Stimulated activated CD8-positive, alpha-beta memory T cell treated with anti-CD3 and anti-CD28 coated beads, Interleukin-7, amount 100 ng/mL, for 1 hour (primary cell): ENCODE measurements at places on chromosomes 13 and 19.

DNA sequence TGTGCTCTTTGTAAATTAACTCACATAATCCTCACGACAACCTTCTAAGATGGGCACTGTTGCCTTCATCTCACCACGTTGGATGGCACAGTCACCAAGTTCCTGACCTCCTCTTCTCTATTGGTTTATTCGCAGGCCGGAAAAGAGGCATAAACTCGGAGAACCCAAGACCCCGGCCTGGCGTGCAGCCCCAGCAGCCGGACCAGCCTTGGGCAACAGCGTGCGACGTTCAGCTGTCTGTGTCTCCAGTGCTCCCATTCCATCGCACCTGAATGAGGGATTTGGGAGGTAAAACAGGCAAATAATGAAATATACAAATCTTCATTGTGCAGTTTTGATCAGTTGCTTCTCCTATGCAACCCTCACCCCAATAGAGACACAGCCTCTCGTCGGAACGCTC lies 34.5 kb upstream of the GAS6 start:
- no peak for DNase-seq

- DNase-seq: no peak
Measured at GRCh38 chr13:100790405-100790804, 115.8 kb upstream of the TMTC4 start.

DNA sequence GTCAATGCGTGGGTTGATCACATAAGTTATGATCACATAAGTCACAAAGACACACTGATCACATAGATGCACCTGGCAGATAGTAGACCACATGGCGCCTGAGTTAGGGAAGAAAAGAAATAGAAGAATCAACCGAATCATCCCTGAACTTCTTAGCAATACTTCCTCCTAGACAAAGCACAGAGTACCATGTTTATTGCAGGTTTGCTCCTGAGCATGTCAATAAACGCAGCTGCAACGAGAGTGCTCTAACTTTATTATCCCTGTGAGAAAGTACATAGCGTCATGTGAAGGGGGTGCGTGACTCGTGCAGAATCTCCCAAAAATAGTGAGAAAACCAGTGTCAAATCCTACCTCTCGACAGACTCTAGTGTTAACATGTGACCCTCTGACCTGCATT lies 17.3 kb downstream of the NCR1 start:
- no peak for DNase-seq

- no peak for DNase-seq
Measured at GRCh38 chr13:44063881-44064280, 184.2 kb downstream of the LACC1 start.

- DNase-seq: peak; percentile 72
Measured at GRCh38 chr19:49301165-49301865, 23.7 kb downstream of the SLC6A16 start.

- DNase-seq: no peak
Measured at GRCh38 chr13:82664183-82664582, 1218.1 kb downstream of the SLITRK1 start.

DNA sequence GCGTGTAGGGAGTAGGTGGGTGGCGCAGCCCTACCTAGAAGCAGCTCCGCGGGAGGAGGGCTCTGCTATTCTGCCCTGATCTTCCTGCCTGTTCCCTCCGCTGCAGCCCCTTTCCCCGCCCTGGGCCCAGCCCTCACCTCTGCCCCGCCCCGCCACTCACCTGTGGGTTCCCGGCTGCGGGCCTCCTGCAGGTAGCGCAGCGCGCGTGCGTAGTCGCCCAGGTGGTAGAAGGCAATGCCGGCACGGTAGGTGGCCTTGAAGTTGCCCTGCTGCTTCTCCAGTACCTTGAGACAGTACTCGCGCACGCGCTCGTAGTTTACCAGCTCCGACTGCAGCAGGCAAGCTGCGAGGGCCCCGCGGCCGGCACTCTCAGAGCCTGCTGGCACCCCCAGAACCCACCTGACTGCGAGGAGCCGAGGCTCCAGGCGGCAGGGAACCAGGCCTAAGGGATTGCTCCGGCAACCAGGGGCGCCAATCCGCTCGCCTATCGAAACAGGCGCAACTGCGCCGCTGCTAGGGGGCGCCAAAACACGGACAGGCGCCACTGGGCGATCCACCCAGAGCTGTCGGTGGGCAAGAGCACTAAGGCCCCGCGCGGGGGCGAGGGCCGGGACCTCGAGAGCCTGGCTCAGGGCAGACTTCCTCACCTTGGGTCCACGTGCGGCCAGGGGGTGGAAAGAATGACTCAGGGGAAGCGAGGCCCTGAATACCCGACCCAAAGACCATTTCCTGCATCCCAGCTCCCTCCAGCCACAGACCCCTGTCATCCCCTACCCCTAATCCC lies 965 bp downstream of the TTC9B start:
- DNase-seq: no peak

DNA sequence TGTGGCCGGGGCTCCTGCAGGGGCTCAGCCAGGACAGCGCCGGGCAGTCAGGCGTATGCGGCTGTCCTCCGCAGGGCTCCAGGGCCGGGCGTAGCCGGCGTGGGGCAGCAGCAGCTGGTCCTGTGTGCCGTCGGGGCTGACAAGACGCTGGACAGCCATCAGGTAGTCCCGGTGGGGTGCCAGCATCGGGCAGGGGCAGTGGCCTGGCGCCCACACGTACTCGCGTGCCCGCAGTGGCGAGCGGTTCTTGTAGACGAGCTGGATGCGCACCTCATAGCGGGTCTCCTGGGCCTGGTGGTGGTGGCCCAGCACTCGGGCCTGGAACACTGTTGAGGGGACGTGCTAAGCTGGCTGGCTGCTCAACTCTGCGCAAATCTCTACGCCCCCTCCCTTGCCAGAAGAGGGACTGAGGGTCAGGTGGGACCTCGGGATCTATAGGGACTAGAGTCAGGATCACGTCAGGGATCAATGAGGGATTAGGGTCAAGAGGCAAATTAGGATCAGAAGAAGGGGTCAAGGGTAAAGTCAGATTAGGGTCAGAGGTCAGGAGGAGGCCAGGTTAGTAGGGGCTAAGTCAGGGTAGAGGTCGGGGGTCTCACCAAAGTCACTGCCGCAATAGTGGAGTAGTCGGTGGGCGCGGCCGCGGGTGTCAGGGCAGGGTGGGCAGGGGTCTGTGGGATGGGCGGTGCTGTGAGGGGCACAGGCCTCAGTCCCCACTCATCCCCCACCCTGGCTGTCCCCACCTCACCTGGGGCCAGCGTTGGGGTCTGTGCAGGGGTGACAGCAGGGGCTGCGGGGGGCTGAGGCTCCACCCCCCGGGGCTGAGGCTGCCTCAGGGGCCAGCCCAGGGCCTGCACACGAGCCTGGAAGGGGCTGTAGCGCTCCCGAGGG lies 6.6 kb downstream of the ADAMTSL5 start:
- DNase-seq: no peak

DNA sequence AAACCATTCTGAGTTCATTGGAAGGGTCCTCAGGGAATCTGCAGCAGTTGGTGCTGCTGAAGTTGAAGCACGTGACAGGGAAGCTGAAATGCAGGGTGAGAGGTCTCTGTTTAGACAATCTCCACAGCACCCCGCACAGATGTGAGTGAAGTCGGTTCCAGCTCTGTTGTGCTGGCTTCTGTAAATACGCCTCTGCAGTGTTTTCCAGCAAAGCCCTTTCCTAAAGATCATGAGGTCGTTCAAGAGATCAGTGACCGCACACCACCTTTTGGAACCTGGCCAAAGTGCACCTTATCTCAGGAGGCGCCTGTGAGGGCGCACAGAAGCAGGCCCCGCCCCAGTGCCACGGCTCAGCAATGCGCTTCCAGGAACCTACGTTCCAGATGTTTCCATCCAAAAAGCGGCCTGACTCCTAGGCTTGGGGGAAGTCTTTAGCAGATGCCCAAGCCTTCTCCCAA lies 10.8 kb downstream of the CUL4A start:
- DNase-seq: no peak

GRCh38 chr19:805600-806550 lies 8.6 kb downstream of the PTBP1 start:
- no peak for DNase-seq

DNA sequence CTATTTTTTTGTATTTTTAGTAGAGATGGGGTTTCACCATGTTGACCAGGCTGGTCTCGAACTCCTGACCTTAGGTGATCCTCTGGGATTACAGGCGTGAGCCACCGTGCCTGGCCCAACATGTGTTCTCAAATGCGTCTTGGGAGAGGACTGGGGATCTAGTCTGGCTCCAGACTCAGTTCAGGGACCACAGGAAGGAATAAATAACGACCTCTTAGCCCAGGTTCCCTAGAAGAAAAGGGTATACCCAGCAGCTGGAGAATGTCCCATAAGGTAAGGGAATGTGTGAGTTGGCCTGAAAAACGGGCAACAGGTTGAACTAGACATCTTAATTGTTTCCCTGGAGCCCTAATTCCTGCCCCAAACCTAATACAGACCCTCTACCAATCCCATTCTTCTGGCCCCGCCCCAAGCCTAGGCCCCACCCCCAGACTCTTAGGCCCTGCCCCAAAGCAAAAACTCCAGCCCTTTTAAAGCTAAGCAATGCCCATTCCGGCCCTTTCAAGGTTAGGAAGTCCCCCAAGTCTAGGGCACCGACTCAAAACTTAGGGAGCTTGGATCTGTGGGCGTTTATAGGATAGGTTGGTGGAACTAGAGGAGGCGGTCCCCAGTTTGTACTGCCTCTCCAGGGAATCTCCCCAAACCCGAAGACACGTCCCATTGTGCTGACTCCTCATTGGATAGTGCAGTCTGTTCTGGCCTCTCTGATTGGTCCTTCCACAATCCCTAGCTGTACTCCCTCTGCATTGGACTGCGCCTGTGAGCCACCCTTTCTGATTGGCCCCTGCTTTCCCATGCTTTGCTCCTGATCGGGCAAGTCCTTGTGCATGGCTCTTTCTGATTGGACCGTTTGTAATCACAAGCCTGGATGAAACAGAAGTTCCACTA lies 5.4 kb upstream of the LRFN1 start:
- DNase-seq: no peak

GRCh38 chr19:16135430-16136127 lies 7.9 kb upstream of the HSH2D start:
- no peak for DNase-seq

DNA sequence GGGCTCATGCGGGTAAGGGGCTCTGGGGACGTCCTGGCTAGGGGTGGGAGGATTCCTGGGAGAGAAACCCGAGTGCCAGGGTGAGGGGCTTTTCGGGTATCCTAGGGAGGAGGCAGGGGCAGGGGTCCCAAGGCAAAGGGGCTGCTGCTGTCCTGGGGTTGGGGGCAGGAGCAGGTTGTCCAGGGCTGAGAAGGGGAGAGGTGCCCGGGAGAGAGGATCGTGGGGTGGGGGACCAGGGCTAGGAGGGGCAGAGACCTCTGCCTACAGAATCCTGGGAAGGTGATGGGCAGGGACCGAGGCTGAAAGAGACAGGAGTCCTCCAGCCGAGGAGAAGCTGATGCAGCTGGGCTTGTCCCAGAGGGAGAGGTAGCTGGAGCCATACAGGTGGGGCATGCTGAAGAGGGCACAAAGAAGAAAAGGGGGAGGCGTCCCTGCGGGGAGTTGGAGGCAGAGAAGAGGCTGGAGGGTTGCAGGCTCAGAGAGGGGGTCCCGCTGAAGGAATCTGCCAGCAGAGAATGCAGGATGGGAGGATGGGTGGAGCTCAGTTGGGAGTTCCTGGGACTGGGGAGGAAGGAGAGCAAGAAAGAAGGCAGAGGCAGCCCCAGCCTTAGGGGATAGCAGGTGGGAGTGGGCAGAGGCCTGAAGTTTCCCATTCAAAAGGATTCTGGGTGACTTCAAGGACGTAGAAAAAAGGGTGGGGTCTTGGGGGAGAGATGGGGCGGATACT lies 574 bp downstream of the CYP2S1 start:
- no peak for DNase-seq

DNA sequence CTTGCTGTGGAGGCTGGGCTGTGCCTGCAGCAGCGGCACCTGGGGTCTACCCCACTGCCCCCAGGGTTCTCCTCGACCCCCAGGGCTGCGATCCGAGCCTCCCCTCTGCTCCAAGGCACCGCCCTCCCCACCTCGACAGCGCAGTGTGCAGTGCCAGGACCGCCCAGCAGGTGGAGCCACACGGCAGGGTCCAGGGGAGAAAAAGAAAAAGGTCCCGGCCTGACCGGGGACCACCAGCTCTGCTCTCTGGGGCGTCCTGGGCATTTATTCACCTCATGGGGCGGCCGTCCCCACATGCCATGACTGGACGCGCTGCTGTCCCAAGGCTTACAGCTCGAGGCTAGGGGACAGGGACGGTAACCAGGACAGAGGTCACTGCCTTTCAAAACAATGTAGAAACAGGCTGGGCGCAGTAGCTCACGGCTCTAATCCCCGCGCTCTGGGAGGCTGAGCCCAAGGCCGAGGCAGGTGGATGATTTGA lies 10.6 kb downstream of the REXO1 start:
- no peak for DNase-seq

- DNase-seq: no peak
Measured at GRCh38 chr13:86193281-86193680, 394.1 kb upstream of the SLITRK6 start.

DNA sequence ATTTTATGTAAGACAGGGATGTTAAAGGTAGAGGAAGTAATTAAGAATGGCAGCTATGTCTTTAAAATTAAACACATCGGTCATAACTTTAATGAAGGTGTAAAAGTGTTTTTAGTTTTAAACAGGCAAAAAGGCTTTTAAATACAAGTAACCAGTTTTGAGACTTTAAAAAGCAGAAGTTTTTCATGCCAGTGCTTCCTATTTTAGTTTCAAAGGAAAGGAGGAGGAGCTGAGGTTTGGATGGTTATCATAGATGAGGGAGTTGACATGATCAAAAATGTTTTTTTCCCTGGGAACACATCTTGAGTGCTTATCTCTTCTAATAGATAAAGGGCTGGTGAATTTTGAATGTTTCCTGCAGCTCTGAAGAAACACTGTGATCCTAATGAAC lies 42.9 kb downstream of the LRCH1 start:
- DNase-seq: no peak

DNA sequence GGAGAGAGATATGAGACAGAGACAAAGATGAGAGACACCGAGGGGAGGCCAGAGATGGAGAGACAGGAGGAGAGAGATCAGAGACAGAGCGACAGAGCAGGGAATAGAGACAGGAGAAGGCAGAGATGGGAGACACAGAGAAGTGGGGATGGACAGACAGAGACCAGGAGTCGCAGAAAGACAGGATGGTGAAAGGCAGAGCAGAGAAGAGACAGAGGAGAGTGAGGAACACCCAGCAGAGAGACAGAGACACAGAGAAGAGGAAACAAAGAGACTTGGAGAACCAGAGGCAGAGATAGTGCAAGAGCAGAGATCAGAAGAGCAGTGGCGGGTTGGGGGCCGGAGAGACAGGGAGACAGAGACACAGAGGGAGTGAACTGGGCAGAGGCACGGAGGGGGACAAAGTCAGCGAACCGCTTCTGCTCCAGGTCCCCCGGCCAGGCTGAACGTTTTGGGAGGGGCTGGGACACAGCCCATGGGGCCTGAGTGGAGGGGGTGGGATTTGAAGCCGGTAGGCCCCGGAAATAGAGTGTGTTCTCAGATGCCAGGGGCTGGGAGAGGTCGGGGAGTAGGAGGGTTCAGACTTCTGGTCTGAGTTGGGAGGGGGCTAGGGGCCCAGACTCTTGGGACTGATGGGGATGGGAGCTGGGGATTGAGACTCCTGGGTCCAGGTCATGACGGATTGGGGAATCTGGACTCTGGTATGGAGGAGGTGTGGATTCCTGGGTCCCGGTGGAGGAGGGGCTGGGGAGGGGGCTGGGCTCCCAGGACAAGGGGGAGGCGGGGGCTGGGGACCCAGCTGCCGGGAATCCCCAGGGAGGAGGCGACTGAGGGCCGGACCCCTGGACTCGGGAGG lies 654 bp downstream of the ZNF579 start:
- DNase-seq: no peak

- no peak for DNase-seq
Measured at GRCh38 chr13:46648166-46648607, 95.2 kb downstream of the LRCH1 start.

GRCh38 chr19:30648866-30649862 lies 277.0 kb downstream of the ZNF536 start:
- DNase-seq: no peak
